NCI-H2029 treated with DMSO at 0.1 percent for 48 hours (cell line): ENCODE measurements at places on chromosomes 6 and 20.

DNA sequence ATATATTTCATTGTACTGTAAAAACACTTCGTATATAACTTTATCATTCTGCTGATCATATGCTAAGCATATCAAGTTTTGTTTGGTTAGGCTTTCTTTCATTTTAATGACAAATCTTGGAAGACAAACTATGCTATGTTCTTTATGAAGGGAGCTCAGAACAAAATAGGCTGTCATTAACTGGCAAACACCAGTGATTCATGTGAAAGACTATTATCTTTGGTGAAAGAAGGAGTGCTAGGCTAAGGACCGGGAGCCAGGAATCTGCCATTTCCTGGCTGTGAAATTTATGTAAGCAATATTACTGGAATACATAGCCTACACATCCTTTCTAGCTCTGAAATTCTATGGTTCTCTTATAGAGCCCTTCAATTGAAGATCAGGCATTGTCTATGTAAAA is 136.2 kb upstream of the CCN2 start:
- no peak for DNase-seq

DNA sequence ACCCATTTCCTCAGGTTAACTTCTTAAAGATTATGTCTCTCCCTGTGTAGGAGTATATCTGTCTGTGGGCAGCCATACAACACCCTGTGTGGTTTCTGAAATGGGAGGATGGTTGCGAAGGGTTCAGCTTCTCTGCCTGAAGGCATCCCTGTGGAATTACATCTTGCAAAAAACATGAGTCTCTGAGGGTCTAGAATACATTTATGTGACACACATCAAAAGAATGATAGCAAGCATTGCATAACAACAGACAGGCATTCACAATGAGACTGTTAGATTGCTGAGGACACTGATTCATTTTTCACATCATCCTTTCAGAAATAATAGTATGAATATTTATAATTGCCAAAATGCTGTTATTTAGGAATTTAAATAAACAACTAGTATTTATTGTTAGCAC is 670.9 kb downstream of the HTR1B start:
- no peak for DNase-seq

DNA sequence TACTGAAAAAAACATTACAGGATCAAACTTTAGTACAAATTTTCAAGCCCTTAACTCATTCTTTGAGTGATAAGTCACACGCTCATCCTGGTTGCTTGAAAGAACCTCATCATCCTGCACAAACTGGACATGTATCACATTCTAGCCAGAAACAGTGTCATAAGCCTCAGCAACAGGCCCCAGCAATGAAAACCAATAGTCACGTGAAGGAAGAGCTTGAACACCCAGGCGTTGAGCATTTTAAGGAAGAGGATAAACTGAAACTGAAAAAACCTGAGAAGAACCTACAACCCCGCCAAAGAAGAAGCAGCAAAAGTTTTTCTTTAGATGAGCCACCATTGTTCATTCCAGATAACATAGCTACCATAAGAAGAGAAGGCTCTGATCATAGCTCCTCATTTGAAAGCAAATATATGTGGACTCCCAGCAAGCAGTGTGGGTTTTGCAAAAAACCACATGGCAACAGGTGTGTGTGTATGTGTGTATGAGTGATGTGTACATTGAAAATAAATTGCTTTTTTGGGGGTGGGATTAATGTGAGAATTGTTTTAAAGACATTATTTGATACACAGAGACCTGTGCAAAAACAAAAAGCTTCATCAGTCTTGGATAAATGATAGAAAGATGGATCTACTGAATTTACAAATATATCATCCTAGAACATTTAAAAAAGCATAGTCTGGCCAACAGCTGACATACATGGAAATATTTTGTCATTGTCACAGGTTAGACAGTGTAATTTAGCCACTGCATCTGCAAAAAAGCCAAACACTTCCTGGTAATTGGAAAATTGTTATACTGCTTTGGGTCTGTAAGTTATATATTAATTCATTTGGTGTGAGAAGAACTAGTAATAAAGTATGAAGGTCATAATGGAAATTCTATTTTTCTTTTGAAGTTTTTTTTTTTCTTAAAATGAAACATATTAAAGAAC is 50.1 kb downstream of the PHF3 start:
- no peak for DNase-seq

GRCh38 chr6:865846-866245 is 172.9 kb upstream of the EXOC2 start:
- DNase-seq, result no peak
